ENCODE measurements at places on chromosomes 3 and 15.

- H3K4me3 ChIP-seq: no peak overlapping the region
- H3K27ac ChIP-seq: no peak overlapping the region
- no peaks in the 10 kb centered on the region for H3K4me1 ChIP-seq
- no peaks in the 10 kb centered on the region for H3K27me3 ChIP-seq
Measured at GRCh38 chr3:172397716-172398405, 50.4 kb downstream of the GHSR start.

DNA sequence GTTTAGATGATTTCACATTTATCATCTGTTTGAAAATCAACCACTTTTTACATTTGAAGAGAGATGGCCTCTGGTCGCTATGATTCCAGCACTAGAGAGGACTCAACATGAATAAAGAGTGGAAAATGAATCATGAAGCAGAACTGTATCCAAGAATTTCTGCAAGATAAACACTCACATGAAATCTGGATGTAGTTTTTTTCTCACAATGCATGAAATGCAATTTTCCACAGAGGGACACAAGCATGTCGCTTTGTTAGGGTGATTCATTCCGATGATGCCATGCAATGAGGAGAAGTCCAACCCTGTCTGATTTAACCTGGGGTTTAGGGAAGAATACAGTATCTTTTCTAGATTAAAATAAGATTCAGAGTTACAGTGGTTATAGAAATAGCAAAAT is 50.4 kb upstream of the ADCY5 start:
- H3K36me3 ChIP-seq: peaks cover 21% of the 10 kb centered on the region
- no peaks in the 10 kb centered on the region for H3K4me1 ChIP-seq
- H3K27me3 ChIP-seq: no peaks in the 10 kb centered on the region
- no peak overlapping the region for H3K27ac ChIP-seq

GRCh38 chr15:69498282-69498681 is 45.7 kb downstream of the RPLP1 start:
- no peaks in the 10 kb centered on the region for H3K27me3 ChIP-seq
- H3K4me3 ChIP-seq: no peak overlapping the region
- no peak for DNase-seq
- no peaks in the 10 kb centered on the region for H3K4me1 ChIP-seq

DNA sequence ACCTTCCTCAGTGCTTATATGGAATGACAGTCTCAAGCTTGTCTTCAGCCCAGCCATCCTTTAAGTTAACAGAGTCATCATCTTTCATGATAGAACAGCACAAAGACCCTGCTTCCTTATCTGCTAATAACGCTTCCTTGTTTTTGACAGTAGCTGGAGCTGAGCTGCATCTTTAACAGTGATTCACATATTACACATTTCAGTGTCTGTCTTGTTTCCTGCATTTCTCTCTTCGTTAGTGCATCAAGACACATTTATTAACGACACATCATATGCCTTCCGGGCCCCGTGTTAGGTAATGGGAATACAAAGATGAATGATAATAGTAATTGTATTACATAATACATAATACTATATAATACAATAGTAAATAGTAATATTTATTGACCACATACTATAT is 30.2 kb upstream of the GREM1 start:
- no peak overlapping the region for H3K27ac ChIP-seq
- no peaks in the 10 kb centered on the region for H3K27me3 ChIP-seq
- H3K36me3 ChIP-seq: no peaks in the 10 kb centered on the region
- H3K4me3 ChIP-seq: no peak overlapping the region
- no peak for DNase-seq

DNA sequence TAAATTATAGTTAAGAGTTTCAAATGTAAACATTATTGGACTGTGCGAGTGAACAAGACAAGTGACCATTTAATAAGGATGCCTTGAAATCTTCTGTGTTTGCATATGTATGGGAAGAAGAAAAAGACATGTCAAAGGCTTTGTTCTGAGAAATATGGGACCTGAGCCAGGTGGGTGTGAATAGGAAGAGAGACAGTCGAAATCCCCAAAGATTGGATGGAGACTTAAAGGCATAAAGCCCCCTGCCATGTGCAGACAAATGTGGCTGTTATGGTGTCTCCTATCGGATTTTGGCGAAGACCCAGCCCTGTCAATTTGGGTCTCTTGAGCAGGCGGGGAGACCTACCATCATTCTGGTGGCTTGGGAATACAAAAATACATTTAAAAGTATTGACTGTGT is 16.9 kb downstream of the FXR1 start:
- no peaks in the 10 kb centered on the region for H3K36me3 ChIP-seq
- peaks cover 34% of the 10 kb centered on the region for H3K4me1 ChIP-seq
- H3K27ac ChIP-seq: no peak overlapping the region
- H3K4me3 ChIP-seq: no peak overlapping the region

DNA sequence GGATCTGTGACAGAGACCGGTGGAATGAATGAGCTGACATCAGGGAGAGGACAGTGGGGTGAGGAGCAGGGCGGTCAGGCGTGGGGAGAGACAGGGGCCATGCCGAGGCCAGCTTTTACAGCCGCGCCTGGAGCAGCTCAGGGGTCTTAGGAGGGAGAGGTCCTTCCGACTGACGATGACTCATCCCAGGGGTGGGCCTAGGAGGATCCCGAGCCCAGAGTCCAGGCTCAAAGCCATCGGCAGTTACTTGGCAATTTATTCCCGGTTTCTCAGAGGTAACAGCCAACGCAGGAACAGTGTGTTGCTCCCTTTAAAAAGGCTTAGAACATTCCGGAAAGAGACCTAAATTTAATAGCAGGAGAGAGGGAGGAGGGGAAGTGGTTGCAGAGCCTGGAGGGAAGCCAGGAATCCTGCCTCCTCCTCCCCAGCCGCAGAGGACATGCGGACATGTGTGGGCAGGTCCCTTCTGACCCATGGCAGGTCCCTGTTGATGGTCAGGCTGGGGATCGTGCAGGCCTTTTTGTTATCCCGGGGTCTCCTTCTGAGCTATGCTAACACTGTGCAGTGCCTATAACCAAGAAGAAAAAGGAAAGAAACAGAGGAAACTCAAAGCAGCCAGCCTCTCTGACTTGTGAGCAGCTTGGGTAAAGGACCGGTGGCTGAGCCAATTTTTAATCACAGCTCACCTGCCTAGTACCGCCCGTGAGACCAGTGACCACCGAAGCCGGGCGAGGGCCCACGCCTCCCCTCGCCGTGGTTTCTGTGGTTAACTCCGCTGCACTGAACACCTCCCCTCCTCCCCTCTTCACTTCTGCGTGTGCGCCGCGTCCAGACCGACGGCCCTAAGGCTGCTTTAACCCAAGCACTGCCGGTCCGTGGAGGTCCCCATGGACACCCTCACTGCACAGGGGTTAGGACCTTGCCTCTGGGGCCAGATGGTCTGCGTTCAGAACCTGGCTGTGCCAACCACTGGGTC is 392.4 kb upstream of the PROK2 start:
- no peaks in the 10 kb centered on the region for H3K27me3 ChIP-seq
- H3K4me1 ChIP-seq: peaks cover 41% of the 10 kb centered on the region
- DNase-seq: peak; percentile 63
- H3K27ac ChIP-seq: no peak overlapping the region
- H3K36me3 ChIP-seq: no peaks in the 10 kb centered on the region

GRCh38 chr3:58422756-58423325 is 10.8 kb downstream of the PDHB start:
- H3K4me3 ChIP-seq: no peak overlapping the region
- no peaks in the 10 kb centered on the region for H3K27me3 ChIP-seq
- peaks cover 70% of the 10 kb centered on the region for H3K36me3 ChIP-seq
